ENCODE measurements at places on chromosomes 4 and X.
A peak's percentile ranks its signal among the peaks of the same experiment; 100 is the strongest.

- no peak for DNase-seq
Observed at GRCh38 chr4:75909405-75909804, 7.2 kb upstream of the PPEF2 start.

- DNase-seq = no peak
Observed at GRCh38 chr4:175530655-175531054, 281.4 kb downstream of the GPM6A start.

GRCh38 chrX:125005863-125006262, 313.8 kb upstream of the TEX13C start:
- no peak for DNase-seq

- peak; percentile 52 for DNase-seq
Observed at GRCh38 chrX:51860679-51861078, 32.7 kb upstream of the MAGED1 start.

DNA sequence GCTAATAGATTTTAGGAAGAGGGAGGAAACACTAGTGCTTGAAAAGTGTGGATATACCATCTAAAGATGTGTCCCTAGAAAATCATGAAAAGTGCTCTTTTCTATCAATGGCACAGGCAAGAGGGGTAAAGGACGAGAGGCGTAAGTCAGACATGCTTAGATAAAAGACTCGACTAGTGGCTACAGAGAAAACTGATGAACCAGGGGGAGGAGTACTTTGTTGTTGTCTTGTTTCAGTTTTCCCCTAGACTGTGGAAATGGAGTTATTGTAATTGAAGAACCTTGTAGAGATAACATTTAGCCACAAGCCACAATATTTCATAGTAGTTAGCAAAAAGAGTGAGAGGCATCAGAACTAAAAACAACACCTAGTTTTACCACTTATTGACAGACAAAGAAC, 21.4 kb downstream of the GALNTL6 start:
- no peak for DNase-seq

- no peak for DNase-seq
Observed at GRCh38 chrX:14964500-14964899, 91.3 kb downstream of the MOSPD2 start.

DNA sequence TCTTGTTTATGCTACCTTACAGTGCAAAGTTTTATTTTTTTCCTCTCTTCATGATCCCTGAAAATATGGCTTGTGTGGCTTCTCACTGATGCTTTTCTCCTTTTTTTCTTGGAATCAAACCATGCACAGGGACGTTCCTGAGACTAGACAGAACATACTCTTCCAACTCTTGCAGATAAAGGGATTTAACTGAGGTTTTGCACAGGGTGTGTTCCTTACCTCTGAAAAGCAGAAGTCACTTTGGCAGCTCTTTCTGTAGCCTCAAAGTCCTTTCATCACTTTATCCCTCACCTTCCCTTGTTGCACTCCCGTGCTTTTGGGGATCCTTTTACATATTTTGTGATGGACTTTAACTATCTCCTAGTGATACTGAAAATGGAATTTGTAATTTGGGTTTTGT, 300.1 kb downstream of the SPRY1 start:
- no peak for DNase-seq

DNA sequence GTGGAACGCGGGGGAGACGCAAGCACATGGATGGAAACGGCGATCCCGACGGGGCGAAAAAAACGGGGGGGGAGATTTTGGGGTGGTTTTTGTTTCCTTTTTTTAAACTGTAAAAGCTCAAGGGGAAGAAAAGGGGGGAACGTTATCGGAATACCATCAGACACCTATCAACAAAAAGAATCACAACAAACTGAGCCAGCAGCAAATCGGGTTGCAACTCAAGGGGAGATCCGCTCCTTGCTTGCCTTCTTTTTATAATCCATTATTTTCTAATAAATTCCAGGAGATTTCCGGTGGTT, 616 bp downstream of the MAML3 start:
- no peak for DNase-seq

- no peak for DNase-seq
Observed at GRCh38 chr4:52676536-52676935, 17.4 kb upstream of the USP46 start.
